ENCODE measurements at places on chromosomes 5 and 9. TPM values are rescaled to one million over a fixed set of nuclear protein-coding genes. Genes with fewer than 3 reads are reported as not detected.

Gene PITX1
- not detected for total RNA-seq

GRCh38 chr9:20783057-20784038 lies 99.3 kb downstream of the FOCAD start:
- no peak for DNase-seq

DNA sequence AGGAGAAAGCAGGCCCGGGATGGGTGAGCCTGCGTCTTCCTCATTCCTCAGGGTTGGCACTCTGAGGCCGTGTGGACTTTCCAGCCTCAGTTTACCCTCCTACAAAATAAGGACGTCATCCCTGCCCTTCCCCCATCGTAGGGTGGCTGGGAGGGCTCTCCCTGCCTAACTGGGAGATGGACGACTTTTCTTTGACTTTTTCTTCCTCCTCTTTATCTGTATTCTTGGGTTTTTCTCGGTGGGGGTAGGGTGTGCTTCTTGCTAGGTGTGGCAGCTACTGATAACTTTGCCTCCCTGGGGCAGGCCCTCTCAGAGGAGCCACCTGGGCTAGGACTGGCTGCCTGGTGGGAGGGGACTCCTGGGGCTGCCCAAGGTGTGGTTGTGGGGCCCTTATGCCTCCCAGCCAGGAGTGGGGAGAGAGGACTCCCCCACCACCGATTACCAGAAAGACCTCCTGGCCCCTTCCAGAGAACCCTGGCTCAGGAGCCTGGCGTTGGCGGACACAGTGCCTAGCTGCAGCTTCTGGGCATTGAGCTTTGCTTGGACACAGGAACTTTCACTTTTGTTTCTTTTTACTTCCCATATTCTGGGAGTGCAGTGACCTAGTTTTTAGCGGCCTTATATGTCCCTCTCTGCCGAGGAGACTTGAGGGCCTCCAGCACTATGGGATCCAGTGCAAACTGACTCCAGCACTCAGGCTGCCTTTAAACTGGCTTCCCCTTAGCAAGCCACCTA lies 6.1 kb downstream of the GLIPR2 start:
- DNase-seq: no peak

DNA sequence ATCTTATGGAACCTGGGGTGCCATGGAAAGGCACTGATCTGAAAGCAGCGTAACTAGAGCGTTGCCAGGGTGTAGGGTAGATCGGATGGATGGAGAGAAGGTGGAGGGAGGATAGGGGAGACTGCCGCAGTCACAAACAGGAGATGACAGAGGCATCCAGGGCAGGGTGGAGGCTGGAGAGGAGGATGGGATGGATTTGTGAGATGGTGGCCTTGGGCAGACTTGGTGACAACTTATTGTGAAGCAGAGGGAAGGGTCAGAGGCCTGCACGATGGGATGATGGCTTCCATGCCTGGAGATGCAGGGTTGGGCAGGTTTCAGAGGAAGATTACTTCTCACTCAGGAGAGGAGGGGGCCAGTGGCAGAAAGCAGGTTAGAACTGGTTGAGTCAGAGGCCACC lies 2.4 kb downstream of the GLIPR2 start:
- no peak for DNase-seq

GRCh38 chr9:34995670-34996060 lies 6.1 kb downstream of the DNAJB5 start:
- DNase-seq: no peak

GRCh38 chr9:111854799-111855198 lies 41.8 kb upstream of the UGCG start:
- no peak for DNase-seq

Gene HTR1A
- 5.0 TPM for total RNA-seq

Gene SHOC1
- total RNA-seq: not detected

All from cerebellum (tissue), 4 donors.